ENCODE measurements at places on chromosomes 6 and 20.

- DNase-seq, result no peak
Measured at GRCh38 chr6:13881621-13882165, 43.1 kb upstream of the RNF182 start.

DNA sequence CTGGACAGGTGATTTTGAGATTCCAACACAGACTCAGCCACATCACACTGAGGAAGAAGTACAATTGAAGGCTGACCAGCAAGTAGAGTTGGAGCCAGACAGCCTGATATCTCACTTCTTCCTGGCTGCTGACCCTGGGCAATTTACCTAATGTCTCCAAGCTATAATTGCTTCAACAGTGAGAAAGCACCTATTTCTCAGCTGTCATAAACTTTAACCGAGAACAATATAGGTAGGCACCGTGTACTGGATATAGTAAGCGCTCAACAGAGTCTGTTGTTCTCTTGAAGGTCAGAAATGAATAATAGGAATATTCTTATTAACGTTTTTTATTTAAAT, 28.3 kb downstream of the STX7 start:
- DNase-seq, result no peak

DNA sequence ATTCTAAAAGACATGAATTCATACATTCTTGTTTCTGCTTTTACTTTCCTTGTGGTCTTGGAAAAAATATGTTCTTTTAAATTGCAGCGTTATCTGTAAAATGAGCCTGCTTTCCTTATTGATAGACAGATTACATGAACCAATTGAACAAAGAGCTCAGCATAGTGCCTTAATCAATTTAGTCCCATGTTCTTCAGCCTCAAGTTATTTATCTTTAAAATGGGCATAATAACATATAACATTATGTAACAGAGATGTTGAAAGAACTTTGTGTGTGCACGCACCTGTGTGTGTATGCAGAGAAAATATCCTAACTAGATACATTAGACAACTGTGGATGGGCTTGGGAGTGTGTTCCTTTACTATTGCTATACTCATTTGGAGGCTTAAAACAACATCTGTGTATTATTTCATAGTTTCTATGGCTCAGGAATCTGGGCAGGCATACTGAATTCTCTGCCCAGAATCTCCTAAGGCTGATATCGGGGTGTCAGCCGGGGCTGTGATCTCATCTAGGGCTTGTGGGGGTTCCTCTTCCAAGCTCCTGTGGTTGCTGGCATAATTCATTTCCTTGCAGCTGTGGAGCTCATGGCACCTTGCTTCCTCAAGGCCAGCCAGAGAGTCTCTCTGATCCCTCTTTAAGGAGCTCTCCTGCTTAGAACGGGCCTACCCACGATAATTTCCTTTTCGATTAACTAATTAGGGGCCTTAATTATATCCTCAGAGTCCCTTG, 194.1 kb downstream of the ARID1B start:
- no peak for DNase-seq

DNA sequence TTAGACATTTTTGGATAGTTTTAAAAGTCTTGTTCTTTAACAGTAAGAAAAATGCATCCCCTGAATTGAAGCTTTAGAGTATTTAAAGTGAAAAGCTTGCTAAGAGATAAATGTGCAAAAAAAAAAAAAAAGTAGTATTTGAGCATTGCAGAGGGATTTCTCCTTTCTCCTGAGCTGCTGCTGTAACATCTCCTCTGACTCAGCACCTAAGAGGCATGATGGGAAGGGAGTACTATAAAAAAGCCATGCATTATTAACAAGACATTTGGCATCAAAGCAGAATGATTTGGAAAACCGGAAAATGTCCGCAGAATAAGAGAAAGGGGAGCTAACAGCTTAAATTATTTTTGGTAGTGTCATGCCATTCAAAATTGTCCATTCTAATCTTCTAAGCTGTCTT, 27.9 kb downstream of the B4GALT5 start:
- no peak for DNase-seq
